ENCODE measurements at places on chromosomes 4 and X.
A peak's percentile ranks its signal among the peaks of the same experiment; 100 is the strongest.

- DNase-seq = no peak
Measured at GRCh38 chr4:123206016-123206415, 190.6 kb upstream of the SPRY1 start.

DNA sequence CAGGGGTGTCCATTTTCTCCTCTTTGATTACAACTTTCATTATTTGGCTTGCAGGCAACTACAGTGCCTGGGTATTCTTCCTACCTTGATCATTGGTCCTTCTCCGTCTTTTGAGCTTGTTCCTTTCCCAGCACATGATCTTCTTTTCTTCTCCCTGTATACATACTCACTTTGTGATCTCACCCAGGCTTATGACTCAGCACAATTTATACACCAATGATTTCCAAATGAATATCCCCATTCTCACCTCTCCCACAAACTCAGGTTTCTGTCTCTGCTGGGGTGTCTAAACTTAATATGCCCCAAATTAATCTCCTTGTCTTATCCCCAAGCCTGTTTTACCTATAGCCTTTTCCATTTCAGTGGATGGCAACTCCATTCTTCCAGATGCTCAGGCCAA is 19.5 kb upstream of the C4orf54 start:
- no peak for DNase-seq

DNA sequence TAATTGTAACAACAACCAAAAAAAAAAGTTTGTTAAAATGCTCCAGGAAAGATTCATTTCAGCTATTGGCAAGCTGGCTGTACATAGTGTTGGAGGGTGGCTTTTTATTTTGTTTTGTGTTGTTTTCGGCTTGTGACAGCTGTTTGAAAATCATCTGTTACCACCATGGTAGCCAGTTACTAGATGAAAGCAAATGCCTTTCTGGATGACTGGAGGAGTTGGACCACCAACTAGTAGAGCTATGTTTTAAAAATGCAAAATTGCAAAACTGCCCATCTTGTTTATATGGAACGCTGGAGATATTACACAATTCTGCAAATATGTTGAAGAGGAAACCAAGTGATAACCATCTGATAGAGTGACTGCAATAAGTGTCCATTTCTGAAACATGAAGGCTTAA is 53.2 kb upstream of the TNIP3 start:
- DNase-seq = no peak

GRCh38 chr4:7622371-7622770 is 187.6 kb upstream of the PSAPL1 start:
- no peak for DNase-seq

GRCh38 chrX:150361070-150361776 is 1.9 kb upstream of the MAMLD1 start:
- no peak for DNase-seq

DNA sequence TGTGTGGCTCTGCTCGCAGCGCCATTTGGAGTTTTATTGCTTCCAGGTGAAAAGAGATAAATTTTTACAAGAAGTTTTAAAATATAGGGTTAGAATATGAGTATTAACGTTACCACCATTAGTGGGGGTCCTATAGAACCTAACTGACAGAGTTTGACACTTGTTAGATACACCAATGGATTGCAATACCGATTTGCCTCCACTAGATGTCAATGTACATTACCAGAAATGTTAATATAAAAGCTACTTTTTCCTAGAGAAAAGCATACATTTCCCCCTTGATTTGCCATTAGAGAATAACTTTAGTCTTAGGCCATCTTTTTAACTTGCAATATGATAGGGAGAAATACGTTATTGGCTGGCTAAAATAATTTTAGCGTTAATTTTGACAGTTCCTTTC is 108.4 kb downstream of the LINC00632 start:
- DNase-seq = no peak

DNA sequence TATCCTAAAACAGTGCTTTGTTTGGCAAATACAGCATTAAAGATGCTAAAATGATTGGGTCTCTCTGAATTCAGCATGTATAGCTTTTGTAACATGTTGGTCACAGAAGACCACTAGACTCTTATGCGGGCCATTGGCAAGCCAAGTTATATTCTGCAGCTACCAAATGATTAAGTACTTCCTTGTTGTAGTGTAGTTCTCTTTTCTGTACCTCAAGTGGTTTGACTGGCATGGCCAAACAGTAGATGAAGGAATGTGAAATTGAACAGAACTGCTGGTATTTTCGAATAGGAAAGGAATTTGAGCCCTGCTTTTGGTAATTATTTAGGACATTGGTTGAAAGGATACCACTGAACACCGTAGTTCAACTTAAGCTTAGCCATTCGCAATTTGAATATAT is 193.9 kb upstream of the GPC4 start:
- DNase-seq = no peak

- DNase-seq = no peak
Measured at GRCh38 chr4:55635741-55636655, at the start of gene NMU. NMU (minus strand) TSS chr4:55636298; CDS start chr4:55636192, 106 bp downstream.

DNA sequence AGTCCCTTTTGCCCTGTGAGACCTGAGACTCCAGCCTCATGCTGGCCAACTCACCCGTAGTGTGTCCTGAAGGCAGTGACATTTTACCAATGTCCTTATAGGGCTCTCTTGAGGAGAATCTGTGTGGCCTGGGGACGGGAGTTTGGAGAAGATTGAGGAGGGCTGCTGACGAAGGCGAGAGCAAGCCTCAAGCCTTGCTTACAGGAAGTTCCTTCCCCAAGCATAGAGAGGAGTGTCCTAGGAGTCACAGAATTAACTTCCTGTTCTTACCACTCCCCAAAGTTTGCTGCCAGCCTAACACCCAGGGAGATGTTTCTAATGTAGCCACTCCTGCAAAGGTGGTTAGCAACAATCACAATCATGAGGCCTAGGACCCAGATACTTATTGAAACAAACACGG is at the start of gene NXF3:
Gene NXF3, minus strand, starts transcription at position 202 of the 400 bp plus-strand sequence. Its CDS starts 120 bp downstream, at position 82.
- no peak for DNase-seq

DNA sequence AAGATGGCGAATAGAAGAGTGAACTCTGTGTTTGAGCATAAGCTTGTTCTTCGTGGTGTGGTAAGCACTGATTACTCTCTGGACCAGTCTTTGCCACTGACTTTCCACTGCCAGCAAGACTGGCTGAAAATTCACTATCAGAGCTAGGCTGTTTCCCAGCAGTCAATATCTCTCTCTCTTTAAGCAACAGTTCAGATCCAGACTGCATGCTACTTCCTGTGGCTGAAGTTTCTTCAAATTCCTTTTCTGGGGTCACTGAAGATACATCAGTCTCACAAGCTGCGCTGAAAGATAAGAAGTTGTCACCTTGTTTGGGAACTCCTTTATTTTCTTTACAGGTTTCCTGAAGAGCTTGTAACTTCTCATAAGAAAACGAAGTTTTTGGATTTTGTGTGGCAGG is 54.0 kb upstream of the FAM120C start:
- no peak for DNase-seq

DNA sequence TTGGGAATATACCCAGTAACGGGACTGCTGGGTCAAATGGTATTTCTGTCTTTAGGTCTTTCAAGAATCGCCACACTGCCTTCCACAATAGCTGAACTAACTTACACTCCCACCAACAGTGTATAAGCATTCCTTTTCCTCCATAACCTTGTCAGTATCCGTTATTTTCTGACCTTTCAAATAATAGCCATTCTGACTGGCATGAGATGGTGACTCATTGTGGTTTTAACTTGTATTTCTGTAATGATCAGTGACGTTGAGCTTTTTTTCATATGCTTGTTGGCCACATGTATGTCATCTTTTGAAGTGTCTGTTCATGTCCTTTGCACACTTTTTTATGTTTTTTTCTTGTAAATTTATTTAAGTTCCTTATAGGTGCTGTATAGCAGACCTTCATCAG is 81.2 kb downstream of the ADAM29 start:
- DNase-seq = no peak

DNA sequence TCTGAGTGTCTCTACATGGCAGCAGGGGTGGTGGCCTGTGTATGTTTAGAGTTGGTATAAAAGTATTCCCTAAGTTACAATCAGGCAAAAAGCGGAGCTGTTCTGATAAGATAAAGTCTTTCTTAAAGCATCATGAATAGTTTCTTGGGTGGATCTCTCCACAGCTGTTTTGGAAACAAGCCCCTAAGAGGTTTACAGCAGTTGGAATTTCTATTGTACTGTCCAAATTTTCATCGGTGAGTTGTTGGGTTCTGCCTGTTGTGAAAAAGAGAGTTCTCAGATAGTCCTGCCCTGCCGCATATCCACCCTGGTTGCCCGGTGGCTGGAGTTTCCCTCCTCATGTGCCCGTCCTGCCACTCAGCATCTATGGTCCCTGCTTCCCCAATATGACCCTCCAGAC is 50.1 kb downstream of the C4orf51 start:
- no peak for DNase-seq

DNA sequence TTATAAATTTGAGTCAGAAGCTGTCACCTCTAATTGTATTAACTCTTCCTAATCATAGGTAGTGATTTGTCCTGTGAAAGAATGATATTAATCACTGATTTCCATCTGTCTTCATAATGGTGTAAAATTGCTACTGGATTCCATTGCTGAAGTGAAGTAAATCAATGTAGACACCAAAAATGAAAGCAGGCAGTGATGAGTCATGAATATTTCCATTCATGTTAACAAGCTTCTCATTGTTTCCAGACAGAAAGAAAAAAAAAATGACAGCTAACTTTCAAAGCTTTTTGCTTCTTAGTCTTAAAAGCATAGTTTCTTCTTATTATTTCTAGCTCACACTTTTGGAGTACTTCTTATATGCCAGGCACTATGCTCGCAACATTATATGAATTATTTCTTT is 21.5 kb downstream of the FAM114A1 start:
- DNase-seq = peak; percentile 86

- no peak for DNase-seq
Measured at GRCh38 chr4:128241425-128241913, 46.1 kb downstream of the PGRMC2 start.

- DNase-seq = no peak
Measured at GRCh38 chrX:33053001-33053400, 158.3 kb downstream of the DMD start.

DNA sequence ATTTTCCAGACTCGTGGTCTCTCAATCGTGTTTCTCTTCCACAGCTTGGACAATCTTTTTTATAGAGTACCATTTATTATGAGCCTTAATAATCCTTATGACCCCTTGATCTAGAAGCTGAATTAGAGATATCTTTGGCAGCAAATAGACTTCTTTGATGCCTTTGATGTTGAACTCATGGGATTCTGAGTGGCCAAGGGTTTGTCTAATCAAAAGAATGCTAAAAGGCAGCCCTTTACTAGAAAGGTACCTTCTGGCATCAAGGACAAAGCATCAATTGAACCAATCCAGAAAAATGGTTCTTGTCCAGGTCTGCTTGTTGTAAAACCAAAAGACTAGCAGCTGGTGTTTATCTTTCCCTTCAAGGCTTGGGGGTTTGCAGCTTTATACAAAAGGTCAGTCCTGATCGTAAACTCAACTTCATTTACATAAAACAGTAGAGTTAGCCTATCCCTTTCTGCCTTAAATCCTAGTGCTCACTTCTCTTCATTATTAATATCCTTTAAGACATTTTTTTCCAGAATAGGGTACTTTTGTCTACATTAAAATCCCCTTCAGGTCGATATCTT is 411.3 kb downstream of the FAT4 start:
- no peak for DNase-seq

- DNase-seq = no peak
Measured at GRCh38 chr4:39166669-39167068, 15.7 kb upstream of the WDR19 start.

DNA sequence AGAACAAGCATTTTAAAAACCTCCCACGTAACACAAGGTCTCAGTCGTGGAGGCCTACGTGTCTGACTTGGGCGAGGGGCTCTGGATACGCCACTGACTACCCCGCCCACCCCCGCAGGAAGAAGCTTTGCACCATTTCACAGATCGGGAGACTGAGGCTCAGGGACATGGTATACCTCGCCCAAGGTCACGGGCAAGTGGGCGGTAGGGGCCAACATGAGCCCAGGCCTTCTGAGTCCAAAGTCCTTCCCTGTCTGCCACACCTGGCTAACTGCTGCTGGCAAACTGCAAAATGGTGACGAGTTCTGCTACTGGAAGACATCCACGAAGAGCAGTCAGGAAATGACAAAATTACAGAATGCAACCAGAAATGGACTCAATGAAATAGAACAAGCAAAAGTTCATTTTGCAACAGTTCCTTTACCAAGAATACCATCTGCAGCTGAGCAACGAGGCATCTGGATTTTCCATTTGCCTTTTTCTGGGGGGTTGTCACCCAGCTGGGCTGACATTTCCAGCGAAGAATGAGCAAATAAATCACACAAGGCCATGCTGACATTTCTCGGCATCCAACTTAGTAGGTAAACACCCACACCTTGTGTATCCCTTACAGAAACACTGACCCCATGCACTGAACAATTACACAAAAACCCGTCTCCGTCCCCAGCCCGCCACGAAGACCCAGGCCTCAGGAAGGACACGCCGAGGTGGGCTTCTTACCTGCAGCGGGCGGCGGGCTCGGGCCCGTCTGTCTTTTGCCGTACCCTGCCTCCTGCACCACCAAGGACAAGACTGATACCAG is 70.2 kb upstream of the AFAP1 start:
- DNase-seq = no peak

DNA sequence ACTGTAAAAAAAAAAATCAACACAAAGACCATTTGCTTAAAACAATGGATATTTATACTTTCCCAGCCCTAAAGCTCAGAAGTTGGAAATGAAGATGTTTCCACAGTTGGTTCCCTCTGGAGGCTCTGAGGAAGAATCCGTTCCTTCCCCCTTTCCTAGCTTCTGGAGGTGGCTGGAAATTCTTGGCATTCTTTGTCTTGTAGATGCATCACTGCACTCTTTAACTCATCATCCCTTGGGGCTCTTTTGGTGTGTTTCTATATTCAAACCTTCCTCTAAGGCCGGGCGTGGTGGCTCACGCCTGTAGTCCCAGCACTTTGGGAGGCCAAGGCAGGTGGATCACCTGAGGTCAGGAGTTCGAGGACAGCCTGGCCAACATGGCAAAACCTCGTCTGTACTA is 78.7 kb downstream of the VCX3A start:
- no peak for DNase-seq

All from globus pallidus (tissue), 1 donor.